Activated CD4-positive, alpha-beta T cell treated with anti-CD3 and anti-CD28 coated beads, Interleukin-2, amount 50 U/mL, for 1 hour (primary cell): ENCODE measurements at places on chromosomes 12 and 14.

DNA sequence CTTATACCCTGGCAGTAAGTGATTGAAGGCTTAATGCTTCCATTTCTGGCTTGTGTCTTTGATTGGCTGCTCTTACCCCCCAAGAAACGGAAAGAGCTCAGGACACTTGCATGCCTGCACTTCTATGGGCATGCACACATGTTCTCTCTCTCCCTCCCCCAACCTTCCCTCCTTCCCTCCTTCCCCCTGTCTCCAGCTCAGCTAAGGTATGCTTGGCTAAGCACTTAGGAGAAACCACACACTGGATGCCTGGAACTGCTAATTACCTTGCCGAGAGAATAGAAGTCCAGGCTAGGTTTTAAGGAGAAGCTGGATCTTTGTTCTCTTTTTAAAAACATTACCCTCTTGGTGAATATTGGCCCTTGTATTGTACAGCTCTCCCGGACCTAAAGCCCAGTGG is 1072.8 kb upstream of the TMEM132C start:
- DNase-seq: no peak

DNA sequence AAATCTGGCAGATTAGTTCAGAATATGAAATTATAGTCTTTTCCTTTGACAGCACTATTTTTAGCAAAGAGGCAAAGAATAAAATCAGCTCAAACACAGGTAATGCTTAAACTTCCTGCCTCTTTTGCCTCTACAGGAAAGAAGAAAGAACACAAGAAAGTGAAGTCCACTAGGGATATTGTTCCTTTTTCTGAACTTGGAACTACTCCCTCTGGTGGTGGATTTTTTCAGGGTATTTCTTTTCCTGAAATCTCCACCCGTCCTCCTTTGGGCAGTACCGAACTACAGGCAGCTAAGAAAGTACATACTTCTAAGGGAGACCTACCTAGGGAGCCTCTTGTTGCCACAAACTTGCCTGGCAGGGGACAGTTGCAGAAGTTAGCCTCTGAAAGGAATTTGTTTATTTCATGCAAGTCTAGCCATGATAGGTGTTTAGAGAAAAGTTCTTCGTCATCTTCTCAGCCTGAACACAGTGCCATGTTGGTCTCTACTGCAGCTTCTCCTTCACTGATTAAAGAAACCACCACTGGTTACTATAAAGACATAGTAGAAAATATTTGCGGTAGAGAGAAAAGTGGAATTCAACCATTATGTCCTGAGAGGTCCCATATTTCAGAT is 17.4 kb downstream of the TMPO start:
- no peak for DNase-seq

DNA sequence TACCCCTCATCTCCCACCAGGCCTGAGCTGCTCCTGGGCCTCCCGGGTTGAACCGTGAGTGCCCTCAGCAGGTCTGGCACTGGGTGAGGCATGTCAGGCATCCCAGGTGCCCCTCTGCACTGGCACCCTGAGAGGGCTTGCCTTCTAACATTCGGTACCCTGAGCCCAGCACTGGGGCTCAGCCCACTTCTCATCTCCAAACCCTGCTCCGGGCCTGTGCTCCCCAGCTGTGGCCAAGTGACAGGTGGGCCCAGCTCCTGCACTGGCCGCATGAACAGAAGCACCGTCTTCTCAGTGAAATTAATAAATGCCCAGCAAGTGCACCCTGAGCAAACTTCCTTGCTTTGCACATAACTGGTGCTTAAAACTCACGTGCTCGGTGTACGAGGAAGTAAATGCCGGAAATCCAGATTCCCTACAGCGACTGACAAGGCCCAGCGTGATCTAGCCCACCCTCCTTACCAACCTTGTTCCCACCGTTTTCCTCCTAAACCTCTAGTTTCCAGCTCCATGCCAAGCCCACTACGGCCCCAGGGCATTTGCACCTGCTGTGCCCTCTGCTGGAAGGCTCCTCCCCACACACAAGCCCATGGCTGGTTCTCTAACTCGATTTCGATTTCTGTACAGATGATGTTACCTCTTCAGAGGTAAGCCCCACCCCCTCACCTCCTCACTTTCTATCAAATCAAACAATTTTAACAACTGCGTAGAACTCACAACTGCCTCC is 115.2 kb upstream of the NCOR2 start:
- no peak for DNase-seq

DNA sequence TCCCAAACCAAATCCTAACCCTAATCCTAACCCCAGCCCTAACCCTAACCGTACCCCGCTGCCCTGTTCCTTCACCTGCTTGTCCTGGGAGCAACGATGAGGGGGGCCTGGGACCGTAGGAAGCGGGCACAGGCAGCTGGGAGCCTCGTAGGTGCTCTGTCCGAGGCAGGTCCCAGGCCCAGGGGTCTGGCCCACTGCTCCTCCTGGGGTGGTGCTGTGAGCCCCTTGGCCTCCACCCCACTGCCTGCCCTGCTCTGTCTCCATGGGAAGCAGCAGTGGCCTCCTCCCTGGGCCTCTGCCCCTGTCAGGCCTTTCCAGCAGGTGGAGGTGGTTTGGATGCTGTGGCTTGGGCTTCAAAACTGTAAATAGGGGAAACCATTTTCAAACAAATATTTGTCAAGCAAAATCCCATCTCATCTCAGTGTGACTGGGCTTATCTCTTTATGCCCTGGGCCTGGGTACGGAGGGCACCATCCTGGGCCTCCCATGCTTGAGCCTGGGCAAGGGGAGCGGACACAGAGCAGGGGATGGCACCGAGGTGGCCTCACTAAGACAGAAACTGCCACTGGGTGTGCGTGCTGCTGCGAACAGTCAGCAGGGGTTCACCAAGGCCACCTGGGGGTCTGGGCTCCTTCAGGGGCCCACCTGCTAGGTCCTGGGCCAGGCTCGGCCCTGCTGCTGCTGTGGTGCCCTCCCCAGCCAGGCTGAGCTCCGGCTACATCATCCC is 3.7 kb upstream of the BEGAIN start:
- no peak for DNase-seq

DNA sequence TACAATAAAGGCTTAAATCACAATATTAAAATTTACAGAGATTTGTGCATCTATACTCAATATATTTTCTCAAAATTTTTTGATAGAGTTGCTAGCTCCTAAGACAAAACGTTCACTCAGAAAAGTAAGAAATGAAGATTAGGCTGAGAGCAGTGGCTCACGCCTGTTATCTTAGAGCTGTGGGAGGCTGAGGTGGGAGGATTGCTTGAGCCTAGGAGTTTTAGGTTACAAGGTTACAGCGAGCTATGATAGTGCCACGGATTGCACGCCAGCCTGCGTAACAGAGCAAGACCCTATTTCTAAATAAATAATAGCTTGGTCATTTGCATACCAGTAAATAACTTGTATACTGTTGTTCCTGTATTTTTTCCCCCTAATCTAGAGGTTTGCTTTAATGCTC is 35.0 kb upstream of the CFL2 start:
- no peak for DNase-seq

- no peak for DNase-seq
Observed at GRCh38 chr12:121209221-121209620, 708 bp upstream of the P2RX4 start.

DNA sequence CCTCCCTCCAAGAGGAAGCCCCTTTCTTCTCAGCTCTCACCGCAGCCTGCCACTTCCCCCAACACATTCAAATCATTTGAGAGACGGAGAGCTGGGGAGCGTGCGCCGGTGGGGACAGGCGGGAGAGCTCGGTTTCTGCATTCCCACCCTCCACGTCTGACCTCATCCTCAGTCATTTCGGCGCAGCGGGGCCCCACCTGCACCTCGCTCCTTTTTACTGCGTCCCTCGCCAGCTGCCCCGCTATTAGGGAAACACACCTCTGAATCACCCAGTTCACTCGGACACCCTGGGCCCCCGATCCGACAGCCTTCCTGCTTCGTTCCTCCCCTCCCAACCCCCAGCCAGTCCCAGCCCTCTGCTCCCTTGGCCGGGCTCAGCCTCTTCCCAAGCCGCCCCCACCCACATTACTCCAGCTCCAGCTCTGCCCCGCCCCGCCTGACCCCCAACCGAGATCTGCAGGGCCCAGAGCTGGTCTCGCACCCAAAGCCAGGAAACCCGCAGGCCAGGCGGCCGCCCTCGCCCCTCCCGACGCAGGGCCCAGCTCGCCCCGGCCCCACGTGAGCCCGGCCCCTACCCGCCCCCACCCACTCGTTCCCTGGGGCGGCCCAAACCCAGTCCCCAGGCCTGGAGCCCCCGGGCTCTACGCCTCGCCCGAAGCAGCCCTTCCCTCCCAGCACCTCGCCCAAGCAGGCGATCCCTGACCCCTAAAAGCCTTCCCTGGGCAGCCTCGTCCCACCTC is 783 bp downstream of the CORO1C start:
- peak; percentile 14 for DNase-seq

DNA sequence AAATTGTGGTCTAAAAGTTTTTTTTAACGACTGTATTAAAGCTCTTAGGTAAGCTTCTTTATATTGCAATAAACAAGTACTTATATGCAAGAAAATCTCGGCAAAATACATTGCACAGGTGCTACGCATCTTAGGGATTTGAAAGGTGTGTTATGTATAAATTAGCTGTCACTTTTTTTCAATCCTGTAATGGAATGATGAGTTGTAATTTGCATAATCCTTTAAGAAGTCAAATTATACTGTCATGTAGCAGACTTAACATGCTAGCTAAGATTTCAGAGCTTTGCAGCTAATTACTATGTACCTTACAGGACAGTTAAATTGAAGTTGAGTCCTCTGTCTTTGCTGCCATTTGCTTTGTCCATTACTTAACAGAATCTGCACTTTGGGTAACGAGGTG is 117.5 kb downstream of the NPAS3 start:
- no peak for DNase-seq

DNA sequence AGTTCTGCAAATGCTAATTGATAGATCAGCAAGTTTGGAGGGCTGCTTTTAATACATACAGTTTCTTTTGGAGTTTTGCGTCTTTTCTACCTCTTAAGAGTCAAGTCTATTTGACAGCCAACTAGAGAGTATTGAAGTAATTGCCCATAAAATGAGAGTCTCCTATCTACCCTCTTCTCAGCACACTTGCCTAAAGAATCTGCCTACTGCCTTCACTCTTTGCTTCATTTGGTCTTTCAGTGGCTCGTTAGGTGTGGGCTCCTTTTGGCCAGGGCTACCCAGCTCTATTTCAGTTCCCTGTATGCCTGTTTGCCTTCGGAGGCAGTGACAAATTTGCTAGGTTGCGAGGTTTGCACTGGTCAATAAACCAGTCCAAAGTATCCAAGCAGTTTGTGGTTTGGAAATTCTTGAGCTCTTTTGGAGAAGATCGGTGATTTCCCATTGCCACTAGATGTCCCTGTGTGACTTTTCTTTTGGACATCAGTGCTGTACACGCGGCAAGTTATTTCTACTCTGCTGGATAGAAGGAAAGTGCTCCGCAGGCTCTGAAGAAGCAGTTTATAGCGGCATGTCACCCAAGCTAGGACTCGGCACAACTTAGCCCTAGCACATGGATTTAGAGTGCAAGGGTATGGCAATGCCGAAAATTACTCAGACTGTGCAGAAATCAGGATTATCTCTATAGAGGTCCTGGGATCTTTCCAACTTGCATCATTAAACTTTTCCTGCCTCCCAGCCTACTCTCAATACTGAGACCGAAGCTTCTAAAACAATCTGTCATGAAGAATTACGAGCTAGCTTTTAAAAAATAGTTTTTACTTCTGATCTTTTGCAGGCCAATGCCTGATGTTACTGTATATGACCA is 38.6 kb downstream of the MGST1 start:
- DNase-seq: no peak

GRCh38 chr14:71397371-71397770 is 490.1 kb downstream of the PCNX1 start:
- no peak for DNase-seq

DNA sequence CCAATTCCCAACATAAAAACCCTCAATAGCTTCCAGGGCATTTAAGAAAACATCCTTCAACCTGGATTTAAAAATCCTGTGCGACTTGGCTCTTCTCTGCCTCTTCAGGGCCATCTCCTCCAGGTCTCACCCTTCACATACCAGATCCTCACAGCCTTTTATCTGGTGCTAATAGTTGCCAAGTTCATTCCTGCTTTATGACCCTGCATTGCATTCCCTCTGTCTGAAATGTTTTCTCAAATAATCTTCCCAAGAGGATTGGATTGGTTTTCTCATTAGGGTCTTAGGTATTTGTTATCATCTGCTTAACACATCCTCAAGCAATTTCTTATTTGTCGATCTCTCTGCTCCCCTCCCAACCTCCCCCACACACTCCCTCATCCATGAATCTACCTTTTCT is 832.0 kb downstream of the GALC start:
- DNase-seq: no peak

- no peak for DNase-seq
Observed at GRCh38 chr12:13154027-13154538, 42.4 kb upstream of the EMP1 start.

DNA sequence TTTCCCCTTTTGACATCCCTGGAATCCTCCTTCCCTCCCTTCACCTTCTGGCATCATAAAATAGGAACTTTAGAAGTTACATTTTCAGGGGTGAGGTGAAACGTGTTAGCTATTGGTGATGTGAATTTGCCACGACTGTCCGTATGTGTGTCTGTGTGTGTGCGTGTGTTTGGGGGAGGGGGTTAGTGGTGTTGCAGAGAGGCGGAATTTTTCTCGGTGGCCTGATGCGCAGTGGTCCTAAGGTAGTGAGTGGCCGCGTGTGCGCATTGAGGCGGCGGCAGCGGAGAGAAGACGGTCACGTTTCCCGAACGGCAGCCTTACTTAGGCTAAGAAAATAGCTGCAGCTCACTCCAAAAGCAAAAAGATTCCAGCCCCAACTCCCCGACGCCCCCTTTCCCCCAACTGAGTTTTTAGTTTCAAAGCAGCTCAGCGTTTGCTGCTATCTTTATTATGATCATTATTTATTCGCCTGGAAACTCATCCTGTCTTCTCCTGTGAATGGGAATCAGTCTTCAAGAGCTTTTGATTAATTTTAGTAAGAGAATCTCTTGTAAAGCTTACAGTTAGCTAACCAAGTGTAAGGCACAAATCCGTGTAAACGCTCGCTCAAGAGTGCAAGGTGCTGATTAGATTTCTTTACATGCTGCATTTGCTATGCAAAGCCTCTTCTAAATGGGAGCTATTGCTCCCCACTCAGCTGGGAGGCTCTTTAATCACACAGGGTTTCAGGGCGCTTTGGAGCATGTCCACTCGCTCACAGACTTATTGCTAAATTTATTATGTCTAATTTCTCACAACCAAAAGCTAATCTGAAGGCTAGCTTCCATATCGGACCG is 4.7 kb downstream of the FLRT2 start:
- no peak for DNase-seq

GRCh38 chr12:94553130-94553519 is 93.5 kb upstream of the CEP83 start:
- DNase-seq: no peak

GRCh38 chr12:54988402-54989054 is 4.0 kb upstream of the TESPA1 start:
- DNase-seq: no peak

- no peak for DNase-seq
Observed at GRCh38 chr12:52519826-52520662, at the start of gene KRT5. KRT5 (minus strand) TSS chr12:52520394; CDS start chr12:52520296, 98 bp downstream.
